Stimulated activated CD4-positive, alpha-beta T cell treated with anti-CD3 and anti-CD28 coated beads, Interleukin-1b, Interleukin-23, amount 100 ng/mL, for 1 hour (primary cell): ENCODE measurements at places on chromosomes 3 and 15.

GRCh38 chr15:86797135-86797534, 717.5 kb downstream of the AGBL1 start:
- no peak for DNase-seq

- no peak for DNase-seq
Measured at GRCh38 chr3:94416768-94417167, 353.9 kb downstream of the NSUN3 start.

- peak; percentile 40 for DNase-seq
Measured at GRCh38 chr3:45593708-45594601, 596 bp upstream of the LIMD1 start.

- DNase-seq: no peak
Measured at GRCh38 chr3:151262871-151263525, 15.3 kb downstream of the P2RY14 start.

GRCh38 chr15:74614744-74615507, 710 bp upstream of the CLK3 start:
- DNase-seq: peak; percentile 82

DNA sequence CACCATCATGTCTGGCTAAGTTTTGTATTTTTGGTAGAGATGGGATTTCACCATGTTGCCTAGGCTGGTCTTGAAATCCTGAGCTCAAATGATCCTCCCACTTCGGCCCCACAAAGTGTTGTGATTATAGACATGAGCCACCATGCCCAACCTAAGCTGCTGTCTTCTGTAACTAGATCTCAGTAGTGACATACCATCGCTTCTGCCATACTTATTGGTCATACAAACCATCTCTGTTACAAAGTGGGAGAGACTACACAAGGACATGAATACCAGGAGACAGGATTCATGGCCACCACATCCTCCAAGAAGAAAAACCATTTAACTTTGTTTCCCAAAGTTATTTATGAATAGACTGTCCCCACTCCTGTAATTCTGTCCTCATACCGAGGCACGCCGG, 81.3 kb downstream of the SMAD6 start:
- no peak for DNase-seq

DNA sequence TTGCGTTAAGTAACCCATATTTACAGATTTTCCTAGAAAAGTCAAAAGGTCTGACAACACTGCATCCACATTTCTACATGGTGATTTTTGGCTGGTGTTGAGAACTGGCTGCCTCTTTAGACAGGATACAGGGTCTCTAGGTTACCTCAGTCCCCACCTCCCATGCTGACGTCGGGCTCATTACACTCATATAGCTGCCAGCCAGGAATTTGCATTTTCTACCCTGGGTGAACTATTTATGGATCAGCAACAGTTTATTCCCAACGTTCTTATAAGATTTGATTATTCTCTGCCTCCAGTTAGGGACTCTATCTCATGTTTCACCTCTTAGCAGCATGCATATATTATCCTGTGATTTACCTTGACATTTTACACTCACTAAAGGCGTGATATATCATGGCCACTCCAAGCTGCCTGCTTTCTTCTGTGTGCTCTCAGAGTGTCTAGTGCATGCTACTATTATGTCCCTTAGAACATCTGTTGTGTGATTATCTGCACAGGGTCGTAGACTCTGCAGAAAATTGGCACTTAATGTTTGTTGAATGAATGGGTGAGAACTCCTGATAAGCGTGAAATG, 49.0 kb downstream of the CLDN11 start:
- no peak for DNase-seq

DNA sequence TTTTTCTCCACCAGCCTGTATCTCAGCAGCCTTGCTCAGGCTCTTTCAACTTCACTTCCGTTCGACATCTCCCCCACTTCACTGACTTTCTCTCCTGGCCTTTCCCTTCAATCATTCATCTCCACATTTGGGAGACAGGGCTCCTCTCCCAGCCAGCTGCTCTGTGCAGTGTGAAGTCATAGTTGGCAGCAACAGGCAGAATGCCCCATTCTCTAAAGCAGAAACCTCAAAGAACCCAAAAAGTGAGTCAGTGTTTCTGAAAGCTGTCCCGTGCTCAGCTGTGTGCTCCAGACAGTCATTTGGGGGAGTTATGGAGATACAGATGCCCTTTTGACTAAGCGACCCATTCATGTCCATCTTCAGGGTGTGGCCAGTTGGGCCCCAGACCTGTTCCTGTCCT, 54.3 kb downstream of the NTRK3 start:
- DNase-seq: no peak
